ENCODE measurements at places on chromosomes 5 and 9.
A peak's percentile ranks its signal among the peaks of the same experiment; 100 is the strongest.

DNA sequence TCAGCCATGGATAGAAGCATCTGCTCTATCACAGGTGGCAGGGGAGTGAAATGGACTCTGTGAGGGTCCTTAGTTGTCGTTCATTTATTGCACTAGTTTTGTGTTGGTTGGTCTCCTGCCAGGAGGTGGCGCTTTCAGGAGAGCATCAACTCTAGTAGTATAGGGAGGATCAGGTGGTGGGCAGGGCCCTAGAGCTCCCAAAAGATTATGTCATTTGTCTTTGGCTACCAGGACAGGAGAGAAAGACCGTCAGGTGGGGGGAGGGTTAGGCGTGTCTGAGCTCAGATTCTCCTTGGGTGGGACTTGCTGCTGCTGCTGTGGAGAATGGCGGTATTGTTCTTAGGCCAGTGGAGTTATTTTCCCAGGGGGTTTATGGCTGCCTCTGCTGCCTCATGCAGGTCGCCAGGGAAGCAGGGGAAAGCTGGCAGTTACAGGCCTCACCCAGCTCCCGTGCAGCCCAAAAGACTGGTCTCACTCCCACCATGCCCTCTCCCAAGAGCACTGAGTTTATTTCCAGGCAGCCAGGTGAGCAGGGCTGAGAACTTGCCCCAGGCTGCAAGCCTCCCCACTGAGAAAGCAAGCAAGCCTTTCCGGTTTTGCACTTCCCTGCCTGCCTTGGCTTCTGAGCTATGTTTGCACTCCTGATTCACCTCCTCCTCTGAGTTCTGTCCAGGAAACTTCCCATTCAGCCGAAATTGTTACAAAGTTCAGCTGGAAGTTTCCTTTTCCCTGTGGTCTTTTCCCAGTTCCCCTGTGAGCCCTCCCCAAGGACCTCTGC, 317.3 kb downstream of the TAF11L14 start:
- DNase-seq, result peak; percentile 75

DNA sequence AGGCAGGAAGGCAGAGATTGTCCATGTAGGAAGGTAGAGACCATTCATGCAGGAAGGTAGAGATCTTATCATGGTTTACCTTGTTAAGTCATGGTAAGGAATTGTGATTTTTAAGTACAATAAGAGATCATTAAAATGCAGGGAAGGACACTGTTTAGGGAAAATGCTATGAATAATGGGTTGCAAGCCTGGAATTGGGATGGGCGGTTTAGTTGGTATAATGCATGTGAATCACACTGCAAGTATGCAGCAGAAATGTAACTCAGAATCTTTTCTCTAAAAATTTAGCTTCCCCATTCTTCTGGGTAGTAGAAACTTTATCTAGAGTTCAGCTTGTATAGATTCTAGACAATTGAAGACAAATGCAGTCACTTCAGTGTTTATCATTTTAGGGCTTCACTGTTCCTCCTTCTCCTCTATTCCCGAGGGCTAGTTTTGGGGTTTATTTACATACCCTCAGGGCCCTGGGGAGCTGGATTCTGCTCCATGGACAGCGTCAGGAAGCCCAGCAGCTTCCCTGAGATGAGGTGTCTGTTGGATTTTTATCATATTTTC, 212.0 kb downstream of the SREK1 start:
- no peak for DNase-seq

GRCh38 chr5:157603333-157604190, 28.0 kb upstream of the ADAM19 start:
- DNase-seq, result no peak

GRCh38 chr9:95819636-95820035, 55.9 kb upstream of the ERCC6L2 start:
- DNase-seq, result no peak

DNA sequence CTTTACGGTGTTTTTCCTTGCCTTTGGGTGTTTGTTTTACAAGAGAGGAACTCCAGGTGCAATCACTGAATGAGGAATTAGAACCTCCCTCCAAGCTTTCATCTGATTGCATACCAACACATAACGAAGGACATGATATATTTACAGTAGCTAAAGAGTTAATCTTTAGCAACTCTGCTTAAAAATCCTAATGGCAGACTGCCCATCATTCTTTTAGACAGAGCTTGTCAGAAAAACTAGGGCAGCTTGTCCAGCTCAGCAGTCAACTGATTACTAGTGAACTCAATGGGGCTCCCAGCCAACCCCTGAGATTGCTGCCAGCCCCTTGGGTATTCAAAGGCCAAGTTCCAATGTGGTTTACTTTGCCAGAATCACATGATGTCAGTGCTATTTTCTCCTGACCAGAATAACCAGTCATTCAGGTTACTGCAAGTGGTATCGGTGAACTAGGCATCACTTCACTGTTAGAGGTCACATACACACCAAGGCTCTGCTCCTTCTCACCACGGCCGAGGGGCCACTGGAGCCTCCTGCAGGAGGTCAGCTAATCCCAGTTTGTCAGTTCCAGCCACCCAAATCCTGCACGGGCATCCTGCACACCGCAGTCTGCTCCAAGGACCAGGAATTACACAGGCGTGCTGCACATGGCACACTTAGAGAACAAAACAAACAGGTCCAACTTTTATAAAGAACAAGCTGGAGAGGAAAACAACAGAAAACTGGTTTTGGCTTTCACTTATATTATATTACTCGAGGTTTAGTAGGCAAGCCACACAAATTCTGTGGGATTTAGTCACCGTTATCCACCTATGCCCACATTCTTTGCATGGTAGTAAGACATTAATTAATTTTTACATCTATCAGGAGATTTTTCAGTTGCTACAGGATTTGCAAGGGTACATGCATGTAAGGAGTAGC, 62.5 kb downstream of the NFIB start:
- DNase-seq, result no peak

DNA sequence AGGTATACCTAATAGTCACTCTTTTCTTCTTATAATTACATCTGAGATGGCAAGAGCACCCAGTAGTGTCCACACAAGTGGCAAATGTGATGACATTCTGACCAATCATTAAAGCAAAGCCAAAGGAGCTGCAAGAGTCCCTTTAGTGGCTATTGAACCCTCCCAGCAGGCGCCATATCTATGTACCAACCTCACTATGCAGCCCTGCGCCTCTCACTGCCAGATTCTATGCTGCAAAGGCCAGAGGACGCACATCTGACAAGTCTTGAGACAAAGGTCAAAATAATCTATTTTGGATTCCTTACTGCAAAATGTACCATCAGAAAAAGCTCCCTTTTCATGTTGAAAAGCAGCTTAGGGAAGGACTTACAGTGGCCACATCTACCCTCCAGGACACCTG, 47.0 kb downstream of the EPB41L4B start:
- DNase-seq, result no peak
